Chondrocyte (in vitro differentiated cells): ENCODE measurements at places on chromosomes 1 and 21.

DNA sequence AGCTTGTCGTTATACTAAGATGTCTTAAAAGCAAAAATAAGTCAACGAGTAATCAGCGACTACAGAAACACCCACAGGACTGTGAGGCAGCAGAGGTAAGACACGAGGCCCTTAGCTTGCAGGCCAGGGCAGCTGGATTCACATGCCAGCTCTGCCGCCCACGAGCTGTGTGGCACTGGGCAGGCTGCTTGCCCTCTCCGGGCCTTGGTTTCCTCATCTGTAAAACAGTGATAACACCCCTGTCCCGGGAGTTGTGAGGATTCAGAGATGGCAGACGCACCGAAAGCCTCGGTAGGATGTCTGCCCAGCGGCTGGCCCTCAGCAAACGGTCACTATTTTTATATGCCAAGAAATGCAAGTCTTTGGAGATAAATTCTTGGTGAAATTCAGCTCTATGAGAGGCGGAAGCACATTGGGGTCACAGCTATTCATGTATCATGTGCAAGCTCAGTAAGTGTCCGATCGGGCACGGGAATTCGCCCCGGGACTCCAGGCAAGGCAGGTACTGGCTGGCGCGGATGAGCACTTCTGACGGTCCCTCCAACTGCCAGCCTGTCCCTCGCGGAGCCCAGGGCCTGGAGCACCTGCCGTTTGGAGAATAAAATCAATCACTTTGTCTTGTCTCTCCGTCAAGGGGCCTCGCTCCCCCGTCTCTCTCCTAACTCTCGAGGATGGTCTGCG, 1.1 kb downstream of the C2CD2 start:
- DNase-seq = peak; percentile 59

DNA sequence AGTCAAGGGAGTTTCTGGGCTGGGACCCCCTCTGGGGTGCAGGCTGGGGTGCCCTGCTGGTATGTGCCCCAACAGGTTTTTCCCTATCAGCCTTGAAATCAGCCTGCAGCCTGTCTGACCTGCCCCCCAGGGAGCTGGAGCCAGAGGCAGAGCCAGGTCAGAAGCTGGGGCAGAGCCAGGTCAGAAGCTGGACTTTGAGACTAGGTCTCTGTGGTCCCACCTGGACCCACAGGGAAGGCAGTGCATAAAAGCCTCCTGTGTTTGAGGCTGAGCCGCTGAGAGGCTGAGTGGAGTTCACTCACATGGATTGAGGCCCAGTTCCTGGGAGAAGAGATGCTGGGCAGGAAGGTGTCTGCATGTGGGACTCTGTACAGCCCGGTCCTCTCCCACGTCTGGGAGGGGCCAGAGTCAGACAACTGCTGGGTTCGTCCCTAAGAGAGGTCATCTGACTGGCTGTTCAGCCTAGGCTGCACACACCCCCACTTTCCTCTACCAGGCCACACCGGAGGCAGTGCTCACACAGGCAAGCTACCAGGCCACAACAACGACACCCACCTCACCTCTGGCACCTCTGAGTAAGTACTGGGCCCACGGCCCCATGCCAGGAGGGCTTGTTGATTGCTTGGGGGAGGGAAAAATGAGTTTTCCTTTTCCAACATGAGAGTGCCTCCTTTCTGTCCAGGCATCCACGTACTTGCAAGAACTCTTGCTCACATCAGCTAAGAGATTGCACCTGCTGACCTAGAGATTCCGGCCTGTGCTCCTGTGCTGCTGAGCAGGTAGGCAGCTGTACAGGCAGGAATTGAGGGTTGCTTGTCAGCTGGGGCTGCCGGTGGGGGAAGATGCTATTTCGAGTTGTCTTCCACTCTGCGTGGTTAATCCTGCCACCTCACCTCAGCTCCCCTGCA, at the start of gene ANXA9:
Gene ANXA9, plus strand, starts transcription at position 488 of the 908 bp plus-strand sequence. CDS start 814 bp downstream, outside the sequence.
- no peak for DNase-seq

DNA sequence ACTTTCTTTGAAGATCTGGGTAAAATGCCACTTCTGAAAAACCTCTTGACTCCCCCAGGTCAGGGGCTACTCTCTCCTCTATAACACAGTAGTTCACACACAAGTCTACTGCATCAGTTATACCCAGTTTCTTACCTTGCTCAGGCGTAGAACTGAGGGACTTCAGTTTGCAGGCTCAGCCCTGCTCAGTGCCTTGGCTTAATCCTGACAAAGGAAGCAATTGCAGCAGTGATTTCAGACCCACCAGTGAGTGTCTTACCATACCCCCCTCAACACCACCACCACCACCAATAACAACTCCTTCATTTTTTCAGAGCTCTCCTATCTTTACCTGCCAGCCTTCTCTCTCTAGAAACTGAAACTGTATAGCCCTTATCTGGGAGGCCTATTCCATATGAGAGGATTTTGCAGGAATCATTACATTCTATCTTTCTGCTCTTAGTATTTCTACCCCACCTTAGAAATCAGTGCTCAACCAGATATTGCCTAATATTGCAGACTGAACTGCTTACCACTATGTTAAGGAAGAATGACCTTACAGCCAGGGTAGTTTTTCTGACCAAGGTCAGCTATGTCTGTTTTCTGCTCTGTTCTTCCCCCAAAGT, 105.5 kb upstream of the S1PR1 start:
- DNase-seq = no peak

DNA sequence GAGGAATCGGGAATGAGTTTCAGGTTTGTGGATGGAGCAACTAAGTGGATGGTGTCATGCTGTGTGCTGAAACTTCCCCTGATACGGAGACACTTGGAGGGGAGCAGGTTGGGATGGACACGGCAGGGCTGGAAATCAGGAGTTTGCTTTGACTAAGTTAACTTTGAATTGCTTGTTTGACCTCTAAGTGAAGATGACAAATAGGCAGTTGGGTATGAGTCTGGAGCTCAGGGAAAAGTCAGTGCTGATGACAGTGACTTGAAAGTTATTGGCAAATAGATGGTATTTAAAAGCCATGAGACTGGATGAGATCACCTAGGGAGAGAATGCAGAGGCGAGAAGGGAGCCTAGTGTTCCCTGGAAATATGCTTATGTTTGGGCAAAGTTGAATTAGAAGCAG, 12.8 kb upstream of the ZSCAN20 start:
- no peak for DNase-seq

DNA sequence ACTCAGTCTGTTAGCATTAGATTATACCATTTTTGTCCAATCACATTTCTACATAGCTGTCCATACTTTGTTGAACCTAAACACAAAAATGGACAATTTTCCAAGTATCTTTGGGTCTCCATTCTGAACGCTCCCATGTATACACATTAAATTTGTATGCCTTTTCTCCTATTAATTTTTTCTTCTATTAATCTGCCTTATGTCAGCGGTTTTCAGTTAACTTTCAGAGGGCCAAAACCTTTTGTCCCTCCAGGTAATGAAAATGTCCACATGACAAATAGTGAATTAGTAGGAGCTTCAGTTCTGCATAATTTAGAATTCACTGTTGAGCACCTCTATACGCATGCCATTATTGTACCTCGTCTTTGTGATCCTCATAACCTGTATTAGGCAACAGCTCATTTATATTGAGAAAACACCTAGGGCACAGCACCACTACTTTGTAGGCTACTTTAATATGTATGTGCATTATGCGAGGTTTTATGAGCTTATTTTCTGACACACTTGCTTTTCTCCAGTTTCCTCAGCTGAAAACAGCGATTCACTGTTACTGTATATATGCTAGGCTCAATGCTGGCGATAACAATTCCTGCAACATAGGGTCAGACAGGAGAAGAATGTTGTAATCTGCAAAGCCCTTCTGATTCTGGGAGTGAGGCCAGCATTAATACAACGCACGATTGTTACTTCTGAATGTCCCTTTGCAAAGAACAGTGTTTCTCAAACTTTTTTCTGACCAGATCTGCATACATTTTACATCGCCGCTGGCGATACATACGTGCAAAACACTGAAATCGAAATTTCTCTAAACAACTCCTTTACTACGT, 1.1 kb upstream of the ABCD3 start:
- DNase-seq = no peak

GRCh38 chr1:223076362-223076761, 66.7 kb downstream of the TLR5 start:
- no peak for DNase-seq

GRCh38 chr1:208243527-208243966, 637 bp downstream of the PLXNA2 start:
- no peak for DNase-seq

- no peak for DNase-seq
These were observed 2.4 kb downstream of the MCL1 start for GRCh38 chr1:150576794-150577556.

DNA sequence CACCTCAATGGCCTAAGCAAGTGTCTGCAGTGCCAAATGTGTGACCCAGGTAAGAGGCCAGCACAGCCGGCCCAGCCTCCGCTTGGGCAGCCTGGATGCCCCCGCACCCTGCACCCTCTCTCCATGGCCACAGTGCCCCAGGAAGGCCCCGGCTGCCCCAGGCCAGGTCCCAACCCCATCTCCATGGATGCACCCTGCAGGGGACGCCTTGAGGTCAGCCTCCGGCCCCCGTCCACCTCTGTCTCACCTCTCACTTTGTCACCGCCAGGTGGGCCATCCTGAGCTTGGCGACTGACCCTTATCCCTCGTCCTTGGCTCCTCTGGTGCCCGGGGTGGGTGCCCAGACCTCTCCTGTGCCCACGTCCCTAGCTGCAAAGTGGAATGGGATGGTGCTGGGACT, 2.2 kb downstream of the TNFRSF14 start:
- no peak for DNase-seq

GRCh38 chr21:36657999-36658398, 40.9 kb upstream of the SIM2 start:
- DNase-seq = no peak

DNA sequence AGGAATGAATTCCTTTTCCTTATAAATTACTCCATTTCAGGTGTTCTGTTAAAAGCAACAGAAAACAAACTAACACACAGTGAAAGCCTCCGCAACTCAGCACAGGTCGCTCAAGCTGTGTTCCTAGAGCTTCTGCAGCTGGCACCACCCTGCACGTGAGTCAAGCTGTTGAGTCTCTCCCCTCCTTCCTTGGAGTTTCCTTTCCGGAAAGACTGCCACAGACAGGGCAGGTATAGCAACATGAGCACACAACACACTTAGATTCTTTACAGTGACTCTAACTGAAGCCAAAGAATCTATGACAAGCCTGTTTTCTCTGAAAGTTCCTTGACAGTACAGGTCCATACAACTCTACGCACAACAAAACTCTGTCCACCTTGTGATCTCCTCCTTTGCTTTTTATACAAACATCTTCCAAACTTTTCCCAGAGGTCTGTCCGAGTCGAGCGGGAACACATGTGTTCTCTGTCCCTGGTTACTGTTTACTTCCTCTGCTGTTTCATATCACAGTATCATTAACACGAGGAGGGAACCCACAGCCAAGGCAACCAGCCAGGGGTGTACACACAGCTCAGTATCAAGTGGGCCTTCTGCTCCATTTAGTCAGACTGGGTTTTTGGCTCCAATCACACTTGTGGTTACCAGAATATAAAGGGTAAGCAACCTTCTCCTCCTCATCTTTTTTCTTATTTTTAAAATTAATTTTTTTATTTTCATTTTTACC, 38.7 kb upstream of the DESI2 start:
- DNase-seq = no peak

GRCh38 chr1:43836267-43836951, 97.2 kb upstream of the ARTN start:
- DNase-seq = no peak

GRCh38 chr1:6338695-6339094, 54.9 kb downstream of the ACOT7 start:
- no peak for DNase-seq

GRCh38 chr1:168488138-168488537, 55.7 kb downstream of the XCL2 start:
- DNase-seq = no peak

DNA sequence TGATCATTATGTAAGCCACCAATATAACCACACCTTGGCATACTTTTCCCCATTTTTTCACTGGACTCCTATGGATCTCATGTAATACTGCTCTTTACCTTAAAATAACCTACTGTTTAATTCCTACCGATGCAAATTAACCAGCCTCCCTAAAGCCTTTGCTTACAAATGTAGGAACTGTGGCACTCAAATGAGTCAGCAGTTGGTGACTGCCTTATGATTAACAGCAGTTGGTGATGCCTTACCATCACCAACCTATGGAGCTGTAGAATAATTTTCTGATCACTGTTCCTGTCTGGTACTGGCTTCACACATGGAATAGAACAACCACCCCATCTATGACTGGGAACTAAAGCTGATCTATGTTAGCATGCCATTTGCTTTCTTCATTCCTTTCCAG, 7.8 kb upstream of the NUDT17 start:
- no peak for DNase-seq

DNA sequence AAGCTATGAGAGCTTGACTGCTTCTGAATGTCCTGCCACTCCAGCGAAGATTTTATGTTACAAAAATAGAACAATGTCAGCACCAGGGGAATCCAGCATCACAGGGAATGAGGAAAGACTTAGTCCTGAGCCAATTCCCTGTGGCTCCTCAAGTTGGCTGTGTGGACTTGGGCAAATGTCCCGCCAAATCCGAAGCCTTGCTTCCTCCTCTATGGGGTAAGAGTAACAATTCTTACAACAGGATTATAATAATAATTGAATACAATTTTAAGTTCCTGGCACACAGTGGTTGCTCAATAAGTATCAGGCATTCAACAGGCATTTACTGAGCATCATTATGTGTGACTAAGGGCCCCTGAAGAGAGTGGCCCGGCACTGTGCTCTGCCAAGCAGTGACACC, 44.4 kb downstream of the STPG1 start:
- no peak for DNase-seq

DNA sequence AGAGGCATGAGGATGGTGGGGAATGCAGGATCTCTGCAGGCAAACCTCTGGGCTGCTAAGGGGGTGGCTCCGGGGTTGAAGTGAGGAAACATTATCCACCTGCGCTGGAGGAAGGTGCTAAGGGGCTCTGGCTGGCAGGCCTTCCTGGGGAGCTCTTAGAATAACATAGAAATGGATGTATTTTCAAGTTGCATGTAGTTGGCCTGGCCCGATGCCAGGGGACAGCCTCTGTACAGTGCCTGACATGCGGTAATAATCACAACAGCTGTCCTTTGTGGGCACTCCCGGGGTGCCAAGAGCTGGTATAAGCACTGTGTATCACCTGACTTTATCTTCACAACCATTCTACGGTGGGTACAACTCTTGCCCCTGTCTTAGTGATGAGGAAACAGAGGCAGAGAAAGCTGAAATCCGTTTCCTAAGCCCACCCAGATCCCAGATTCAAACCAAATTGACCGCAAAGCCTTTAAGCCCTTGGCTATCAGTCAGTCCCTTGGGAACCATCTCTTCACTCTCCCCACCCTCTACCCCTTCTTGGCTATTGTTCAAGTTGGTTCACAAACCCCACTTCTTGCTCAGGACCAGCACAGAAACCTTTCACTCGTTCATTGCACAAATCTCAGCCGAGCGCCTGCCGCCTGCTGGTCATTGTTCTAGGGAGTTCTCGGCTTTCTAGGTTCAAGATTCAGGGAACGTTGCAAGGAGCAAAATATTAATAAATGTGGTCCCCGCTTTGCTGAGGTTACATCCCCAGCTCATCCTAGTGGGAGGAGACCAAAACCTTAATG, 30.9 kb downstream of the PADI4 start:
- DNase-seq = peak; percentile 59

GRCh38 chr1:52157582-52157981, 15.7 kb downstream of the ZFYVE9 start:
- DNase-seq = no peak

GRCh38 chr21:39336457-39337008, 12.4 kb downstream of the HMGN1 start:
- DNase-seq = no peak
